ENCODE measurements at places on chromosomes 4 and X. TPM values are rescaled to one million over a fixed set of nuclear protein-coding genes. Genes with fewer than 3 reads are reported as not detected.

PDLIM3 gene
- 17.8 TPM for total RNA-seq

RNF175 gene
- 1.5 TPM for total RNA-seq

CYBB gene
- not detected for total RNA-seq

PF4V1 gene
- total RNA-seq: not detected

TMPRSS11D gene
- total RNA-seq: not detected

CFI gene
- 69.6 TPM for total RNA-seq

SLC16A2 gene
- total RNA-seq: 5.2 TPM

UGT2A1 gene
- not detected for total RNA-seq

FLNA gene
- 2,491 TPM for total RNA-seq

GRIA2 gene
- not detected for total RNA-seq

TEX13C gene
- not detected for total RNA-seq

MAOB gene
- total RNA-seq: 7.6 TPM

All from mesangial cell (primary cell).